ENCODE measurements at places on chromosomes 4 and X.

DNA sequence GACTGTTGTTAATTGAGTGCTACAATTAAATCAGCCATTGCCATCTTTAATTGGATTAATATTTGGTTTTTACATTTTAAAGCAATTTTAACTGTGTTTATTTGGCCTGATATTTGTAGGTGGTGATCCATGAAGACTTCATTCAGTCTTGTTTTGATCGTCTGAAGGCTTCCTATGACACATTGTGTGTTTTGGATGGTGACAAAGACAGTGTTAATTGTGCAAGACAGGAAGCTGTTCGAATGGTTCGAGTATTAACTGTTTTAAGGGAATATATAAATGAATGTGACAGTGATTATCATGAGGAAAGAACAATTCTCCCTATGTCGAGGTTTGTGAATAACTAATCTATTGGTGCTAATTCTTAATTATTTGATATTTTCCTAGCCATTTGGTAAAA is 82.6 kb downstream of the USP9X start:
- DNase-seq: no peak

- DNase-seq: no peak
Observed at GRCh38 chrX:136450050-136450830, 37.5 kb upstream of the BRS3 start.

DNA sequence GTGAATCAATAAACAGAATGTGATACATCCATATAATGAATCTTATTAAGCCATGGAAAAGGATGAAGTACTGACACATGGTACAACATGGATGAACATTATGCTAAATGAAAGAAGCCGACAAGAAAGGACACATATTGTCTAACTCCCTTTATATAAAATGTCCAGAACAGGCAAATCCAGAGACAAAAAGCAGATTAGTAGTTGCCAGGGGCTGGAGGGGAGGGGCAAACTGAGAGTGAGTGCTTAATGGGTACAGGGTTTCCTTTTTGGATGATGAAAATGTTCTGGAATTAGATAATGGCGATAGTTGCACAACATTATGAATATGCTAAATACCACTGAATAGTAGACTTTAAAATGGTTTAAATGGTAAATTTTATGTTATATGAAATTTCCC is 17.4 kb downstream of the ADGRG4 start:
- no peak for DNase-seq

- no peak for DNase-seq
Observed at GRCh38 chrX:83077606-83078005, 430.5 kb upstream of the POU3F4 start.

DNA sequence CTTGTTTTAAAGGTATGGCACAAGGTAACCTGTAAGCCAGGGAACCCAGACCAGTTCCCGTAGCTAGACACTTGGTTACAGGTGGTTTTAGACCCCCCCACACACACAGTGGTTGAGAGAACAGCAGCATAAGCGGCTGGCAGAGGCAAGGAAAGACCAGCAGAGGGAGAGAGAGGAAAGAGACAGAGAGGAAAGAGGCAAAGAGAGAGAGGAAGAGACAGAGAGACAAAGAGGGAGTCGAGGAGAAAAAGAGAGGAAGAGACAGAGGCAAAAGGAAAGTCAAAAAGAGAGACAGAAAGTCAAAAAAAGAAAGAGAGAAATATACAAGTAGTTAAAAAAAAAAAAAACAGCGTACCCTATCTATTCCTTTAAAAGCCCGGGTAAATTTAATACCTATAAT is 19.5 kb upstream of the PCSK1N start:
- no peak for DNase-seq

DNA sequence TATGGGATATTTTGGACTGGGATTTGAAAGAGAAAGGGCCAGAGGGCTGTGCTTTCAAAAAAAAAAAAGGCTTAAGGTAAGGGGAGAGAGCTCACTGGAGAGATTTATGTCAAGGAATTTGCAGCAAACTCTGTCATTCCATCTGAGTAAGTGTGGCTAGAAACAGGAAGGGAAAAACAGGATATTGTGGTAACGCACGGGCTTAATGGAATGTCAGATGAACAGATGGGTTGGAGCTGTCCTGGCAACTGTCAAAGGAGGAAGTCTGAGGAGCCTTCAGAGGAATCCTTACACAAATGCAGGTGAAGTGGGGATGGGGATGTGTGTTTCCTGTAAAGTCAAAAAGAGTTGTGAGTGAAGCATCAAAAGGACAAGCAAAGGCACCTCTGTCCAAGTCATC is 15.1 kb upstream of the NKX3-2 start:
- DNase-seq: no peak

- no peak for DNase-seq
Observed at GRCh38 chr4:53019485-53020382, 157.6 kb downstream of the RASL11B start.

- no peak for DNase-seq
Observed at GRCh38 chr4:41883988-41884734, 51.1 kb upstream of the TMEM33 start.

DNA sequence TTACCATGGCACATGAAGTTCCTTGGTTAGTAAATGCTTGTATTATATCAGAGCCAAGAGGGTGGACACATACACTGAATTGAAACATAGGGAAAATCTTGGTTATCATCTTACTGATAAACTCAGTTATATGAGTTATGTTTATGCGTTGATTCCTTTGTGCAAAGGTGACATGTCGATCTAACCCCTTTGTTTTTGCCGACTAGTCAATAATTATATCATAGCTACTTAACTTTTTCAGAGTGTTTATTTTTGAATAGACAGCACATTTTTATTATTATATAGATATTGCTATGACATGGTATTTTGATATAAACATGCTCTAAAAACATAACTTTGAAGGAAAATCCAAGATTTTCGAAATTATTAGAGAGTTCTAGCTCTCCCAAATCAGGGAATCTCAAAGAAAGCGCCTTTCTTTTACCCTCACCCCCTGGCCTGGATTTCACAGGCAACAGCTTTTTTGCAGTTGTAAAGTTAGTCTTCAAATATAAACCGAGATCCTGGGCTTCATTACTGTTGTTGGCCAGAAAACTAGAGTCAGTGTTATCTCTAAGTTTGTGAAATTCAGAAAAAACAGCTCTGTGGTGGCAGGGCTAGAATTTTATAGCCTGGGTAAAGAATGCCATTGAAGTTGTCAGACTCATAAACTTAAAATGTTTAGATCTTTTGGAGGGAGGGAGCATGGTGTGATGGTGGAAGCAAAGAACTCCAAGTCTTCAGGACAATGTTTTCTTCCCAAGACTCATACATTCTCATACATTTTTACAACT is 45.8 kb upstream of the PITX2 start:
- no peak for DNase-seq

- DNase-seq: no peak
Observed at GRCh38 chr4:172830295-172830764, 338.3 kb upstream of the GALNT7 start.

DNA sequence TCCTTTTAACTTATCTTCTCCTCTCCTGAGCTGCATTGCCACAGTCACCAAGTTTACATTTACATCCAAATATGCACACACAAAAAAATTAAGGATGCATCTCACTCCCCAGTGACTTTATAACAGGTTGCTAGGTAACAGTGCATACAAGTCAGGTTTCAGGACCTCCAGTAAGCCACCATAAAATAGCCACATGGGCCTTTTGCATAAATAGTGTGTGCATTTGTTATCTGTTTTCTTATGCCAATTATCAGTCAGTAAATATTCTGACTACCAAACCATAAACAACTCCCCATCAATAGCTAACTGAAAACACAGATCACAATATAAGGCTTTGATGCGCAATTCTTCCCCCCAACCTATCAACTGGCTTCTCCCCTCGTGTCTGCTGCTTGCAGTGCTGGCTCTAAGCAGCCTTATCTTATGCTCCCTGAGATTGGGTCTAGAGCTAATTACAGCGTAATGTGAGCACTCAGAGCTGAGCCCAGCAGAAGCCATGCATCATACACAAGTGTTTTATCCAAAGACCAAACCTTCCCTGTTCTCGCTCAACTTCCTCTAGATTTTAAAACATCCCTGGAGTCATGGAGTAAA is 55.4 kb downstream of the ZNF827 start:
- no peak for DNase-seq

DNA sequence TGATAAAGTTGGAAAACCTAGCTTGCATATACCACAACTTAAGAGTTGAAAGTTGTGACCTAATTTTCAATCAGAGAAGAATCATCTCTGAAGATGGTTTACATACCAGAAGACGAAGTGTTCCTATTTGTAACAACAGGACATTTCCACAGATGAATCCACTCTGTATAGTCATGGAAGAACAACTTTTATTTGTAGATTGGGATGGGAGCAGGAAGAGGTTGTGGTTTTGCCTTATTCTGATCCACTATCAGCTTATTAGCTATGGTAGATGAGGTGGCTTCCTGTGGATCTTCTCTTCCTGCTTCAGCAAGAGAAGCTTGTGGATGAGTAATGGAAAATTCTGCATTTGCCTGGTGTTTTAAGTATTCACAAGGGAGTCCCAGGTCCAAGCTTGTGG is 18.6 kb upstream of the SUPT20HL1 start:
- no peak for DNase-seq

GRCh38 chr4:150769248-150769647 is 187.3 kb downstream of the MAB21L2 start:
- no peak for DNase-seq

- DNase-seq: no peak
Observed at GRCh38 chrX:140165849-140166248, 200.5 kb upstream of the CXorf66 start.

GRCh38 chr4:185885075-185885474 is 73.1 kb upstream of the SORBS2 start:
- no peak for DNase-seq

GRCh38 chrX:102976793-102977495 is 39.9 kb downstream of the RAB40AL start:
- DNase-seq: no peak

All from activated CD8-positive, alpha-beta memory T cell treated with anti-CD3 and anti-CD28 coated beads for 24 hours (primary cell).